ENCODE measurements at places on chromosomes 16 and 17. TPM values are rescaled to one million over a fixed set of nuclear protein-coding genes. Genes with fewer than 3 reads are reported as not detected.

GRCh38 chr16:81720973-81721906 lies 57.9 kb upstream of the PLCG2 start:
- H3K36me3 ChIP-seq: no peaks in the 10 kb centered on the region
- H3K27me3 ChIP-seq: no peaks in the 10 kb centered on the region
- no peak overlapping the region for H3K4me3 ChIP-seq
- no peak for DNase-seq

- no peaks in the 10 kb centered on the region for H3K4me1 ChIP-seq
- no peak overlapping the region for H3K27ac ChIP-seq
- DNase-seq: no peak
- no peak overlapping the region for H3K4me3 ChIP-seq
- no peaks in the 10 kb centered on the region for H3K36me3 ChIP-seq
These were observed 1014.7 kb upstream of the RBFOX1 start for GRCh38 chr16:6317934-6318333.

DNA sequence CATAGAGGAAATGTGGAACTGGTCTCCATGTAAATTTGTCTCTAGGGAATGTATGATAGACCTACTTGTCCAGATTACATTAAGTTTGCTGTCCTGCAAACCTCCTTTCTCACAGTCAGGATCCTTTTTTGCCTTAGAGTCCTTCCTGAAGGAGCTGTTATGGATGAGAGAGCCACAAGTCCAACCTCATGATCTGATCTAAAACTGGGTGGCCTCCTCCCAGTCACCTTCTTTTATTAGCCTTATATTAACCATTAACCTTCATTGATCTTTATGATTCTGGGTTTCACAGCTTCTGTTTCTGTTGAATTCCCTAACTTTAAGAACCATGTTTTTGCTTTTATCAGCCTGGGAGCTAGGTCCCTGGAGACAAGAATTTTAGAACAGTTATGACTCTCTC lies 64.1 kb downstream of the NEUROD2 start:
- no peaks in the 10 kb centered on the region for H3K27me3 ChIP-seq
- H3K36me3 ChIP-seq: peaks cover 3% of the 10 kb centered on the region
- DNase-seq: no peak
- H3K4me3 ChIP-seq: no peak overlapping the region

- no peak overlapping the region for H3K27ac ChIP-seq
- H3K36me3 ChIP-seq: peaks cover 6% of the 10 kb centered on the region
- peak; percentile 49 for DNase-seq
- no peak overlapping the region for H3K4me3 ChIP-seq
- H3K27me3 ChIP-seq: no peaks in the 10 kb centered on the region
These were observed 29.0 kb upstream of the RNPS1 start for GRCh38 chr16:2296661-2297505.

GRCh38 chr17:56096026-56096810 lies 57.1 kb upstream of the ANKFN1 start:
- no peaks in the 10 kb centered on the region for H3K4me1 ChIP-seq
- no peak overlapping the region for H3K27ac ChIP-seq
- H3K4me3 ChIP-seq: no peak overlapping the region
- no peaks in the 10 kb centered on the region for H3K36me3 ChIP-seq
- no peak for DNase-seq
- no peaks in the 10 kb centered on the region for H3K27me3 ChIP-seq

DNA sequence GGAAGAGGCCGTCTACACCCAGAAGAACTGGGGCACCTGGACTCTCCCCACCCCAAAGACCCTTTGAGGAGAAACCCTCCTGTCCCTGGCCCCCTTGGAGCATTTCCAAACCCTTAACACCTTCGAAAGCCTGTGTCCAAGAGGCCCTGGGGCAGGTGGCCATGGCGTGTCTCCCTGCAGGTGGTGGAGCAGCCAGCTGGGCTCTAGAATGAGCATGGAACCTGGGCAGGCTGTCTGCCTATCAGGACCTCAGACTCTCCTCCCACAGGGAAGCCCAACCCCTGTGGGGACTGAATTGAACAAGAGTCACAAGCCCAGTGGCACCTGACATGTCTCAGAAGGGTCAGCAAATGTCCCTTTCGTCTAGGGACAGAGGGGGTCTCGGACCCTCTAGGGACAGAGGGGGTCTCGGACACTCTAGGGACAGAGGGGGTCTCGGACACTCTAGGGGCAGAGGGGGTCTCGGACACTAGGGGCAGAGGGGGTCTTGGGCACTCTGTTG lies 8.4 kb downstream of the CBX4 start:
- no peaks in the 10 kb centered on the region for H3K36me3 ChIP-seq
- H3K4me3 ChIP-seq: no peak overlapping the region
- H3K4me1 ChIP-seq: no peaks in the 10 kb centered on the region
- no peak for DNase-seq
- no peak overlapping the region for H3K27ac ChIP-seq
- no peaks in the 10 kb centered on the region for H3K27me3 ChIP-seq

- H3K27ac ChIP-seq: no peak overlapping the region
- no peaks in the 10 kb centered on the region for H3K4me1 ChIP-seq
- no peak overlapping the region for H3K4me3 ChIP-seq
- DNase-seq: no peak
- no peaks in the 10 kb centered on the region for H3K27me3 ChIP-seq
- H3K36me3 ChIP-seq: no peaks in the 10 kb centered on the region
These were observed 138.2 kb downstream of the CYLD start for GRCh38 chr16:50879873-50880695.

DNA sequence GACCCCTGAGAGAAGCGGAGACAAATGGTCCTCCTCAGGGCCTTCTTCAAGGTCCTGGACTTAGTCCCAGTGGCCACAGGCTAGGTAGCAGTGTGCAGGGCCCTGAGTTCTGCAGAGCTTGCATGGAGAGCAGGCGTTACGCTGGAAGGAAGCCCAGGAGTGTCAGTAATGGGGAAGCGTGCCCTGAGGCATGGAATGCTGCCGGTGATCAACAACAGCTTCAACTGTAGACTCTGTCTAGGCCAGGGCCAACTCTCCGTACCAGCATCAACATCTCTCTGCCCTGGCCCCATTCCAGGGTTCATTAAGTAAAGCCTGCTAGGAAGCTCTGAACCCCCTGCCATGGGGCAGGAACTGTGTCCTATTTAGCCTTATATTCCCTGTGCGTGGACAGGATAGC lies 568 bp upstream of the TNK1 start:
- H3K27me3 ChIP-seq: no peaks in the 10 kb centered on the region
- H3K4me1 ChIP-seq: no peaks in the 10 kb centered on the region
- no peak overlapping the region for H3K27ac ChIP-seq
- H3K4me3 ChIP-seq: no peak overlapping the region

DNA sequence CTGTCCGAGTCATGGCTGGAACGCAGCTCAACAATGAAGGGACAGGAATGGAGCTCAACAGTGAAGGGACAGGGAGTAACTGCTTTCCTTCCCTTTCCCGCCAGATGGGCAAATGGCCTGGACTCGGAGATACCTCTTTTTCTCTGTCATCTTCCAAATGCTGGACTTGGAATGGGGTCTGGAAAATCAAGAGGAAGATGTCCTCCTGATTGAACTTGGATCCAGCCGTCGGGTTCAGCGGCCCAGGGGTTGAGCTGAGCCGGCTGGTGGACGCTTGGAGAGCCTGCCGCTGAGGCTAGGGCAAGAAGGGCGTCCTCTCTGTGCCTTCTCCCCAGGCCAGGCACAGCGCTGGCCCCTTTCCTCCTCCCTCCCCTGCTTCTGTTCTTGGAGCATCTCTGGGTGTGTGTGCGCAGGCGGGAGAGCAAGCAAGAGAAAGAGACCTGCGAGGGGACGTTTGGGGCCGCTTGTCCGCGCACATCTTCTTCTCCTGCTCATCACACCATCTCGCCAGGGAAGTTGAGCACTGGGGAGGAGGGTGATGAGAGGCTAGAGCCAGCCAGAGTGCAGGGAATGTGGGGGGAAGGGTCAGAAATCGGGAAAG lies 6.6 kb downstream of the NEUROD2 start:
- no peak overlapping the region for H3K4me3 ChIP-seq
- no peak overlapping the region for H3K27ac ChIP-seq
- DNase-seq: no peak
- no peaks in the 10 kb centered on the region for H3K4me1 ChIP-seq

C16orf96 gene
- 0.13 TPM for total RNA-seq

DNA sequence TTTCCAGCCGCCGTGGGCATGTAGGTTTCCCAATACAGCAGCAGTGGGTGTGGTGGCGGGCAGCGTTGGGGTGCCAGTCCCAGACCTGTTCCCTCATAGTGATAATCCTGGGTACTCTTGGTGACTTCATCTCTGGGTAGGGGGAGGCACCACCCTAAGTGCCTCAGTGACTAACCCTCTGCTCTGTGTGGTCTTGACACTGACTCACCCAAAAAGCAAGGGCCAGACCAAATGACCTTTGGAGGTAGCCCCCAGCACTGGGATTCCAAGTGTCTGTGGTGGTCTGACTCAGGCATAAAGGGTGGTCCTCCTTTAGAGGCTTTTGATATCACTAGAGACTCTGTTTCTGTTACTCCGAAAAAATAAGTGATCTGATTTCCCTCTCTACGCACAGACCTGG lies 908 bp downstream of the CALB2 start:
- no peak for DNase-seq
- H3K27me3 ChIP-seq: no peaks in the 10 kb centered on the region
- no peak overlapping the region for H3K4me3 ChIP-seq
- no peaks in the 10 kb centered on the region for H3K4me1 ChIP-seq
- H3K36me3 ChIP-seq: no peaks in the 10 kb centered on the region

GRCh38 chr16:79847101-79847500 lies 246.6 kb upstream of the MAF start:
- no peaks in the 10 kb centered on the region for H3K27me3 ChIP-seq
- H3K36me3 ChIP-seq: no peaks in the 10 kb centered on the region
- no peak overlapping the region for H3K4me3 ChIP-seq
- no peaks in the 10 kb centered on the region for H3K4me1 ChIP-seq

DNA sequence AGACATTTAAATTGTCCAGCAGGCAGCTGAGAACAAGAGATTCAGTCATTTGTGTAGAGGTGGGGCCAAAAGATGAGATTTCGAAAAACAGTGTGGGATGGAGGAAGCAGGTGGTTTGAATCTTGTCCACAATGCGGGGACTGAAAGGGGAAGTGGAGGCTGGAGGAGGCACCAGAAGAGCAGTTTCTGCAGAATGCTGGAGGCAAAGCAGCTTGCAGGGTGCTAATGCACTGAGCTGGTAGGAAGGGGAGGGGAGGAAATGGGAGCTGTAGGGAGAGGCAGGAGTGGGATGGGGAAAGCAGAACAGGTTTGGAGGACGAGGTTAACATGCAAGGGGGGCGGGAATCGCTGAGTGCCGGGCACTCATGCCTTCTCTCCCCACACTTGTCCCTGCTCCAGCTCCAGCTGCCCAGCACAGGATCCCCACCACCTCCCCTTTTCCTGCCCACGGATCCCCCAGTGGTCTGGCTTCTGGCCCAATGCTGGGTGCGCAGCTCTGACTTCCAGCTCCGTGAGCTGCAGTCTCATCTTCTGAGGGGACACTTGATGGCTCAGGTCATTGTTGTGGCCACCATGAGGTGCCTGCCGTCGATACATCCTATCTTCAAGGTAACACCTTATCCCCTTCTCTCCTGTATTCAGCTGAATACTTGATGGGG lies 9.4 kb downstream of the C17orf100 start:
- no peak for DNase-seq
- H3K27ac ChIP-seq: no peak overlapping the region
- no peaks in the 10 kb centered on the region for H3K27me3 ChIP-seq
- H3K4me1 ChIP-seq: no peaks in the 10 kb centered on the region

- DNase-seq: no peak
- no peak overlapping the region for H3K4me3 ChIP-seq
- H3K36me3 ChIP-seq: no peaks in the 10 kb centered on the region
These were observed 5.3 kb downstream of the DEF8 start for GRCh38 chr16:89953671-89954406.

TBC1D3L gene
- total RNA-seq: 7.1 TPM

CD300LB gene
- total RNA-seq: 1.6 TPM

GRCh38 chr17:39607851-39608130 lies at the start of gene NEUROD2:
Gene NEUROD2 (minus strand): TSS chr17:39607920. CDS start chr17:39606599, 1,321 bp downstream.
- DNase-seq: no peak
- H3K27me3 ChIP-seq: no peaks in the 10 kb centered on the region
- H3K27ac ChIP-seq: no peak within 1 kb of the TSS
- no peak within 1 kb of the TSS for H3K4me3 ChIP-seq
- no peaks in the 10 kb centered on the region for H3K36me3 ChIP-seq

GRCh38 chr17:40069751-40070708 lies 7.3 kb downstream of the THRA start:
- peaks cover 7% of the 10 kb centered on the region for H3K4me1 ChIP-seq
- no peak for DNase-seq
- H3K27me3 ChIP-seq: no peaks in the 10 kb centered on the region
- no peak overlapping the region for H3K4me3 ChIP-seq

ZFPM1 gene
- total RNA-seq: 4.1 TPM

GRCh38 chr17:39999067-39999466 lies 16.2 kb upstream of the CSF3 start:
- H3K27me3 ChIP-seq: no peaks in the 10 kb centered on the region
- H3K36me3 ChIP-seq: peaks cover 16% of the 10 kb centered on the region
- no peak overlapping the region for H3K4me3 ChIP-seq
- no peaks in the 10 kb centered on the region for H3K4me1 ChIP-seq

- no peaks in the 10 kb centered on the region for H3K27me3 ChIP-seq
- no peaks in the 10 kb centered on the region for H3K4me1 ChIP-seq
- no peak overlapping the region for H3K4me3 ChIP-seq
These were observed 138.2 kb upstream of the COX10 start for GRCh38 chr17:13931111-13931526.

DNA sequence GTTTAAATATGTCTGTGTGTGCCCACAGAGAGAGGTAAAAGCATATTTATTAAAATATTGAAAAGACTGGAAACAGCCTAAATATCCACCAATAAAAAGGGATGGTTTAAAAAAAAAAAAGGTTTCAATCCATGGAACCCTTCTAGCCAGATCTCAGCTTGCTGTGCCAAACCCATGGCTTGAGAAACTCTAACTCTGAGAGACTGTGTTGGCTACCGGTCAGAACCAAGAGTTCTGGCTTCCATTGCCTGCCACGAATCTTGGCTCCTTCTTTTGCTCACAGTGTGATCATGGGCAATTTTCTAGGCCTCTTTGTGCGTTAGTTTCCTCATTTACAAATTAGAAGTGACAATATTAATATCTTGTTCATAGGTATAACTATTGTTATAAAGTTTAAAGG lies 201.3 kb upstream of the IRX3 start:
- H3K4me1 ChIP-seq: no peaks in the 10 kb centered on the region
- no peaks in the 10 kb centered on the region for H3K36me3 ChIP-seq
- no peak for DNase-seq
- no peak overlapping the region for H3K4me3 ChIP-seq
- H3K27ac ChIP-seq: no peak overlapping the region

FOXJ1 gene
- not detected for total RNA-seq

DNA sequence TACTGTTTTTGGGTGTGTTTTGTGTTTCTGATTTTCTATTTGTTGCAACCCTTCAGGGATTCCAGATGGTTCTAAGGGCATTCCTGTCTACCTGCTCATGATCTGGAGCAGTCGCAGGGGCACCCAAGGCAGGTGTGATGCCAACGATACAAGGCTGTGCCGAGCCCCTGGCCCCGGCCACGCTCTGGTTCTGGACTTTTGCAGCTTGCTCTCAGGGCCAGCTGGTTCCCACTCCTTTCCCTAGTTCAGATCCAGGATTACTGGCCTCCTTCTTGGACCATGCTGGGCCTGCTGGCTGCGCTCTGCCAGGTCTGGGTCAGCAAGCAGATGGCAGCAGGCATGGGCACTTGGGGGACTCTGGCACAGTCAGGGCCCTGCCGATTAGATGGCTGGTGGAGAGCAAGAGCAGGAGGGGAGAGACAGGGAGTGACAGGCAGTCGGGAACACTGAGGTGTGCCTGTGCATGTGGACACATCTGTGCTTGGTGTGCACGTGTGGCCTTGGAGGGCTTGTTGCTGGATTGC lies 15.2 kb upstream of the RAP1GAP2 start:
- no peaks in the 10 kb centered on the region for H3K4me1 ChIP-seq
- no peak for DNase-seq
- H3K36me3 ChIP-seq: no peaks in the 10 kb centered on the region

GRN gene
- total RNA-seq: 162 TPM

- DNase-seq: no peak
- H3K36me3 ChIP-seq: peaks cover 2% of the 10 kb centered on the region
- H3K27ac ChIP-seq: no peak overlapping the region
- no peaks in the 10 kb centered on the region for H3K4me1 ChIP-seq
These were observed 14.2 kb downstream of the NSMCE1 start for GRCh38 chr16:27254262-27254811.

Data from aorta (tissue), 5 donors.